Fibroblast of skin of left quadriceps (primary cell): ENCODE measurements at places on chromosomes 2 and 18.

DNA sequence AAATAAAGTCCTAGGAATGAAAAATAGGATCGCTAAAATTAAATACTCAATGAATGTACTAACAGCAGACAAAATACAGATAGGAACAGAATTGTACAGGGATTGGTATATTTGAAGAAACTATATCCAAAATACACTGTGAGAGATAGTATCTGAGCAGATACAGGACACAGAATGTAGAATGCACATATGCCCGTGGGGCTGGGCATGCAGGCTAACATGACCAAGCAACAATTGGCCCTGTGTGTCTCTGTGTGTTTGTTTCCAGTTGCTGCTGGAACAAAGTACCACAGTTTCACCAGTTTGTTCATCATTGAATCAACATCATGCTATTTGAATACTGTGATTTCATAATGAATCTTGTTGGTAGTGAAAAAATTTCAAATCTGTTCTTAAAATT, 127.6 kb downstream of the PMAIP1 start:
- DNase-seq, result no peak

GRCh38 chr2:196176142-196176738, 4.9 kb upstream of the STK17B start:
- DNase-seq, result no peak

DNA sequence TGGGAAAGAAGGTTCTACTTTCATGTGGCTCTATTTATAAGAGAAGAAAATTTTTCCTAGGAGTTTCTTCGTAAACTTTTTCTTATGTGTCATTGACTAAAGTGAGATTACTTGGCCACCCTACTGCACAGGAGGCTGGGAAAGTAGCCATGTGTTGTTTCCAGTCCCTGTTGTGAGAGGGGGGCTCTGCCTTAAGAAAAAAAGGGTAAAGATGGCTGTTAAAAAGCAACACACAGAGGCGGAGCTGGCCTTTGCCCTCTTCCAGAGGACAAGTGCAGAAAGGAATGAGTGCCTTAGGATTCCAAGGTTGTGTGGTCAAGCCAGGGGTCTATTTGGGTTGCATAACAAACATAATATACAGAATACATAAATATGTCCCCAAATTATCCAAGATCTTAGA, 230.0 kb upstream of the CXCR4 start:
- DNase-seq, result no peak

DNA sequence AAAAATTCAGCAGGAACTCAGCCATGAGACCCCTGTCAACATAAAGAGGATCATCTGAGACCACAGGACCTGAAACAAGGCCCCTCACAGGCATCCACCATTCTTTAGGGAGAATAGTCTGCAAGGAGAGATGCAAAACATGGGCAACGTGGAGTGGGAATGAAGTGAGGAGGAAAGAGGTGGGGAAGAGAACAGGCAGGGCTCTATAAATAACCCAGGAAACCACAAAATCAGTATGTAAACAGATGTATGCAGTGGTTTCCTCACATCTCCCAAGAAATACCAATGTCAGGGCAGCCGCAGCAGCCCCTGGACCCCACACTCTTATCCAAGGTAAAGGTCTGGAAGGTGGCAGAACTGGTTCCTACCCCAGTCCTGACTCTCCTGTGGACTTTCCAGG, 168.5 kb downstream of the EN1 start:
- no peak for DNase-seq

DNA sequence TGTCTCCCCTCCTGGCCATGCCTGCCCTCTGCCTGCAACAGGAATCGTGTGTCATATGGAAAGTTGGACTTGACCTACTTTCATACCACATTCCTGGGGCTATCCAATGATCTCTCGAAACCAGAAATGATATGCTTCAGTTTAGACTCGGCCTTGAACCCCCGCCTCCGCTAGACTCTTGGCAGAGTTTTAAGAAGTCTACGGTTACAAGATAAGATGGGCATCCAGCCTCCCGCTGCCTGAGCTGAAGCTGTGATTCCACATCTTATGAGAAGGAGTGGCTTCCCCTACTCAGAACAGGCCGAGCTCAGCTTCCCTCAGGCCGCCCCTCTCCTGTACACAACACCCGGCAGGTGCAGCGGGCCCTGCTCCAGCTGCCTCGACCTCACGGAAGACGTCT, 73.9 kb downstream of the MTCL1 start:
- no peak for DNase-seq

GRCh38 chr2:127637725-127638252, 8.2 kb upstream of the GPR17 start:
- DNase-seq, result peak; percentile 60

GRCh38 chr18:10308154-10308553, 146.3 kb upstream of the APCDD1 start:
- DNase-seq, result no peak

GRCh38 chr2:155980941-155981560, 351.5 kb downstream of the NR4A2 start:
- DNase-seq, result no peak

- no peak for DNase-seq
Observed at GRCh38 chr2:130818809-130819208, 17.9 kb upstream of the ARHGEF4 start.

DNA sequence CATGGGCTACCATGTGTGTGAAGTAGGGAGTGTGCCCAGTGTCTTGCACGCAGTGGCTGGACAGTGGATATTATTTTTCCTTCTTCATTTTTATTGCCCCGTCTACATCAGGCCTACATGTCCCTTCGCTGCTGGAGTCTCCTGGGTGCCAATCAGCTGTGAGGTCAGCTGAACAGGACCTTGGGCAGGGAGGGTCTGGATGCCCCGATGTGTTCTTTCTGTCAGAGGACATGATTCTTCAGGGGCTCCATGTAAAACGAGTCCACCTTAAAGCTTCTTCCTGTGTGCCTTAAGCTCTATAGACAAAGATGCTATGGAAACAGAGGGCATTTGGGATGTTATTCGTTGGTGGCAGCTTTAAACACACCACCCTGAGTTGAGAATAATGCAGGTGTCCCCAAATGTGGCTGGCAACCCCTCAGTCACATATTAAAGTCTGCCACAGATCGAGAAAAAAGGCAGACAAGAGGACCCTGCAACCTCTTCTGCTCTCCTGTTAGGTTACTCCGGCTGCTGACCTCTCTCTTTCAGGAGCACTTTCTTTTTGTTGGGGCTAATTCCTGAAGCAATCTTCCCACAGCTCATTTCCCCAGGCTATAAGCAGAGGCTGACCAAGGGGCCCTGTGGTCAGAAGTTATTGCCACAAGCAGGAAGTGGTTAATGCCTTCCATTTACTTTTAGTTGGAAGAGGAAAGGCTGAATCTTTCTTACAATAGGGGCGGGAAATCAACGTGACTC, 20.0 kb downstream of the GREB1 start:
- no peak for DNase-seq

- DNase-seq, result no peak
Observed at GRCh38 chr2:42456126-42456839, 37.5 kb downstream of the KCNG3 start.

- peak; percentile 98 for DNase-seq
Observed at GRCh38 chr2:180040146-180040925, 33.2 kb upstream of the CWC22 start.

- DNase-seq, result no peak
Observed at GRCh38 chr2:227160164-227160563, 3.8 kb downstream of the COL4A4 start.

- peak; percentile 12 for DNase-seq
Observed at GRCh38 chr2:100588071-100588786, 25.4 kb downstream of the PDCL3 start.

DNA sequence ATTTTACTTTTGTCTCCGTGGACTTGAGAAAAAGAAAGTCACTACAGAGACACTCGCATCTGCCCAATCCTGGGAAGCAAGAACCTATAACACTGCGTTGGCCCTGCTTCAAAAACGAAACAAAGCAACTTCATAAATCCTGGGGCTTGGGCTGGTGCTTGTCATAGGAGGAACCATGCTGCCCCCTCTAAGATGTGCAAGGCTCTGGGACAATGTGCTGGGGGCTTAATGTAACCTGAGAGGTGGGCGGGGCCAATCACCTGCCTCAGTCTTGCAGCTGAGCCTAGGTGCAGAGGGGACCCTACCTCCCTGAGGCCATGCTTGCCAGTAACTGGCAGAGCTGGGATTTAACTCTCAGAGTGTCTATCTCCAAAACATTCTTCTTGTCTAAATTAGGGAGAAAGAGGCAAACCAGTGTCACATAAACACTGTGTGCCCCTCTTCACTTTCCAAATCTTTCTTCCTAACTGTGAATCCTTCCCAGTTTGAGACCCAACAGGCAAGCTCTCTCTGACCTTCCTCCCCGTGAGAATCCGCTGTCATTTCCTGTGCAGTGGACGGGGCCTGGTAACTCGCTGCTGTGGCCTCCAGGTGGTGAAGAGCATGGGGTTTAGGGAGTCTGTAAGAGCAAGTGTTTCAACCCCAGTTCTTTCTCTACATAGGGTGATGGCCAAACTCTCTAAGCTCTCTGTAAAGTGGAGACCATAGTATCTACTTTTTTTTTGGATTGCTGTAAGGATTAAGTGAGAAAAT, 115.1 kb downstream of the ACKR3 start:
- no peak for DNase-seq
